ENCODE measurements at places on chromosomes 6 and 20.

DNA sequence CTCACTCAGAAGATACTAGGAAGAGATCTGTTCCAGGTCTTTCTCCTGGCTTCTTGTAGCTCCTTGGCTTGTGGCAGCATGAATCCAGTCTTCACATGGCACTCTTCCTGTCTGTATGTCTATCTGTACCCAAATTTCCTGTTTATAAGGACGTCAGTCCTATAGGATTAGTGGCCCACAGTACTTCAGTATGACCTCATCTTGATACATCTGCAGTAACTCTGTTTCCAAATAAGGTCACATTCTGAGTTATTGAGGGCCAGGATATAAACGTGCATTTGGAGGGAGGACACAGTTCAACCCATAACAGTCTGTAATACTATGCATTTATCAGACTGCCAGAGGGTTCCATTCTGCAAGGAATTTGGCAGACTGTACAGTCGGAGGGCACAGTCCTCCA is 57.6 kb upstream of the DYNLRB1 start:
- DNase-seq: no peak

GRCh38 chr20:7930343-7930742 is 9.9 kb downstream of the HAO1 start:
- no peak for DNase-seq

GRCh38 chr6:146896062-146896813 is 297.5 kb downstream of the ADGB start:
- DNase-seq: no peak

GRCh38 chr6:12404651-12405050 is 114.5 kb downstream of the EDN1 start:
- DNase-seq: no peak

DNA sequence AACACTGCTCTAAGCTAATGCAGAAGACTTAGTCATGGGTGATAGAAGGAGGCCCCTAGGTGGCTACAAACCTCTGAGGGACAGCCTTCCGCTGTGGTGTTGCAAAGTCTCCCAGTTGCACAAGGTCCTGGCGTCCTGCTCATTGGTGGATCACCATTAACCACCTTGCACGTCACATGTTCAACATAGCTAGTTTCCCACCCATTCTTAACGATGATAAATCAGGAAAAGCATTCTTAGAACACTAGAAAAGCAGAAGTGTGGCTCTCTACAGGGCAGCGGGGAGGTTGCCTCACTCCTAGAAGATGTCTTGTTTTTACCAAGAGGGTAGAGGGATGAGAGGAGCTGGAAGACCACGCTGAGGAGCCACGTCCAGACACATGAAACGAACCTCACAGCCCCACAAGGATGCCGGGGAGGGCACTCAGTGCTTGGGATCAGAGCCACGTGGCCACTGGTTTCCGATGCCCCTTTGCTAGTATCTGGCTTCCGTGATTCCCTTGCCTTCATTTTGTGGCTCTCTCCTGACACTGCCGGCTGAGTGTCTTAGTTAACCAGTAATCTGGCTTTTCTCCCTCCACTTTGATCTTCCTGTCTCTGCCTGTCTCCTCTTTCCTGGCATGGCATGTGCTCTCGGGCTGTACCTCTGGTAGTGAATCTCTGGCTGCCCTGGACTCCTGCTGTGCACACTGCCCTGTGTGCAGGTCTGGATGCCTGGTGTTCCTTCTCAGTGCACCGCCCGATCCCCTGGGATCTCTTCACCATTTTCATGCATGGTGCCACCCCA is 91.4 kb upstream of the NEDD9 start:
- DNase-seq: no peak

DNA sequence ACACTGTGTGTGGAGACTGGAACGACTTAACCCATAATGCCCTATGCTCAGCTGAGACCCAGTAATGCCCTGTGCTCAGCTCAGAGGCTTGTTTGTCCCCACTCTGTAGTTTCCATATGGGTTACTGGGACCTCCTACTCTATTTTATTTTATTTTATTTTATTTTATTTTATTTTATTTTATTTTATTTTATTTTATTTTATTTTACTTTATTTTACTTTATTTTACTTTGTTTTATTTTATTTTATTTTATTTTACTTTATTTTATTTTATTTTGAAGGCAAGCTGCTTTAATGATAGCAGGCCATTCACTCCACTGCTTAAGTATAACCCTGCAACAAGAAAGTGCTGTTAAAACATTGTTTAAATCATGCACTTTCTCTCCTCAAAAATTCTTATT is 603.4 kb upstream of the JAG1 start:
- DNase-seq: no peak

DNA sequence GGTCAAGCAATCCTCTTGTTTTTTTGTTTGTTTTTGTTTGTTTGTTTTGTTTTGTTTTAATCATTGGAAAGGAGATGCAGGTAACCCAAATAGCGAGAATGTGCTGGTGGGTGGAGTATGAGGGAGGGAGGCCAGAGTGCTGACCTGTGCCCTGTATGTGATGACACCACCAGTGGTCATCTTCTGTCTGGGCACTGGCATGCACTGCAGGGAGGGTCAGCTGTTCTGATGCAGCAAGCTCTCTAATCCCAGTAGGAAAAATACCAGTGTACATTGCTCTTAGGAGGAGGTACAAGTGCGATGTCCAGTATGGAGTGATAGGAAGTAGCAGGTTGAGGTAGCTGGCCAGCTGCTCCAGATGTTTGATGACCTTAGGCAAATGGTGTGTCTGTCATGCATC is 2.9 kb upstream of the CST1 start:
- DNase-seq: no peak

GRCh38 chr6:2931055-2931454 is 27.9 kb upstream of the SERPINB9 start:
- DNase-seq: no peak

Measured in NCI-H446 treated with DMSO at 0.1 percent for 48 hours (cell line).